ENCODE measurements at places on chromosomes 3 and 15.
A peak's percentile ranks its signal among the peaks of the same experiment; 100 is the strongest.

GRCh38 chr3:42746455-42747450 is 26.3 kb downstream of the CCDC13 start:
- DNase-seq: no peak

DNA sequence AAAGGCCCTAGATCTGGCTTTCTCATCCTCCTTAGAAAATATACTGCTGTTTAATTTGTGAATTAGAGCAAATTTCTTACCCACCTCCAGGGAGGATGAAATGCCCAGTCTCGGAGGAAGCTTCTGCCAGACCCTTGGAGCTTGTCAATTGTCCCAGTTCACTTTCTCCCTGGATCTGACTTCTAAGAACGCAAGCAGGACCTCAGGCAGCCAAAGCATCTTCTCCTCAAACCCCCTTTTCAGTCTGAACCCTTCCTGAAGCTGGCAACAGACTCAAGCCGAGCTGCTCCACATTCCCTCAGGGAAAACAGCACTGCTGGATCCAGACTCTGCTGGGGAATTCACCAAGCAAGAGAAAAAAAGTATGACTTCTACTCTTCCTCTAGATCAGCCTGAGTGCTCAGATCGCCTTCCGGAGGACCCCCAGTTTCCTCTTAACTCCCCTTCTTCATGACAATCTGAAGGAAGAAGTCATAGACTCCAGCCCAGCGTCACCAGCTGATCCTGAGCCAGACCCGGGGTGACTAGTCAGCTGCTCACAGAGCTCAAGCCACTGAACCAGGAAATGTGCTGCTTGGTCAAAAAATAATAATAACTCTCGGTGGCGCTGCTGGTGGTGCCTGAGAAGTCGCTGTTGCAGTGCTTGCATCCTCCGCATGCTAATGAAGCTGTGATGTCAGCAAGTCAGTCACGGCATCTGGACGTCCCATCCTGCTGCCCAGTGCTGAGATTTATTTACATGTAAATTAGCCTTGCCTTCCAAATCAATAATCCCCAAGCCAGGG is at the start of gene PRICKLE2:
TSS of gene PRICKLE2 (minus strand) at position 641 of the 785 bp plus-strand sequence. CDS start 26,539 bp downstream, outside the sequence.
- DNase-seq: peak; percentile 83

- DNase-seq: no peak
Observed at GRCh38 chr3:37942646-37943045, 47.9 kb upstream of the VILL start.

- no peak for DNase-seq
Observed at GRCh38 chr3:17623464-17623863, 119.0 kb downstream of the TBC1D5 start.

DNA sequence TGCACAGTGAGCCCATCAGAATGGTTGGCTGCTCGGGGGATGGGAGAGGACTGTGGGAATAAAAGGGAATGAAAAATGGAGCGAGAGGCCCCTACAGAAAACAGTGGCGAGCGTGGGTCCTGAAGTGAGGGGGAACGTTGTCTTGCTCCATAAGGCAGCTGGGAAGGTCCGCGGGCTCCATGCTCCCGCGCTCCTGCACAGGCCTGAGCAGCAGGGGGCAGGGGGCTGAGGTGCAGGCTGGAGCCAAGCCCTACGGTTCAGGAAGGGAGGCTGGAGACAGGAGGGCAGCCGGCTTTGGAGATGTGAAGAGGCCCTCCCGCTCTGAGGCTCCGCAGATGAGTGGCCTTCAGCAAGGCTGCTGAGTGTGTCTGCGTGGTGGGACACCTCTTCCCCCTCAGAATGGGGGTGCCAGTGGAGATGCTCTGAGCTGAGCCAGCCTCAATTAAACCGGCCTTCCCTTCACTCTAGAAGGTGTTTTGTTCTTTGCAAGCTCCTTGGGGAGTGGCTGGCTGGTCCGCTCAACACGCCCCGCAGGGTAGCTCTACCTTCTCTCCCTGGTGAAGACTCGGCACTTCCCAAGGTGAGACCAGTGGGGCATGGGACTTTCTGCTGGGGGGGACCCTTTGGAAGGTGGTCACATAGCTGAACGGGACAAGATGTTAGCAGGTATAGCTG is 208.0 kb downstream of the XXYLT1 start:
- DNase-seq: no peak

- DNase-seq: peak; percentile 41
Observed at GRCh38 chr15:77599899-77600298, 32.8 kb downstream of the LINGO1 start.

DNA sequence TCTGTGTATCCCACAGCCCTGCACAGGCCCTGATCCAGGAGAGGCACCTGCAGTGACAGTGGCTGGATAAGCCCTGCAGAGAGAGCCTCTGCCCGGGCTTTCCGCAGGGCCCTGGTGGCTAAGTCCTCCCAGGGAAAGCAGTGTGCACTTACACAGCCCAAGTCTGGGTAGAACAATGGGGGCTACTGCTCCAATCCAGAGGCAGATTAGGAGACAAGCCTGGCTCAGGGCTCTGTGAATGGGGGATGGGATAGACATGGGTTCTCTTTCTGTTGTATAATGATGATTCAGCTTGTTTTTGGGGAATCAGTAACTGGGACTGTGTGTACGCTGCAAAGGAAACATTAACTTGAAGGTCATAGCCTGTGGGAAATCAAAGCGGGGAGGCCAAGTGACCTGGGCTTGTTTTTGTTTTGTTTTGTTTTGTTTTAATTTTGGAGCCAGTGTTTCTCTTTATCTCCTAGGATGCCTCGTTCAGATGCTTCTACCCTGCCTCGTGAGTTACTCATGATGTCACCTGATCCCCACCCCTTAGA is 4.1 kb upstream of the ALDH1L1 start:
- DNase-seq: no peak

DNA sequence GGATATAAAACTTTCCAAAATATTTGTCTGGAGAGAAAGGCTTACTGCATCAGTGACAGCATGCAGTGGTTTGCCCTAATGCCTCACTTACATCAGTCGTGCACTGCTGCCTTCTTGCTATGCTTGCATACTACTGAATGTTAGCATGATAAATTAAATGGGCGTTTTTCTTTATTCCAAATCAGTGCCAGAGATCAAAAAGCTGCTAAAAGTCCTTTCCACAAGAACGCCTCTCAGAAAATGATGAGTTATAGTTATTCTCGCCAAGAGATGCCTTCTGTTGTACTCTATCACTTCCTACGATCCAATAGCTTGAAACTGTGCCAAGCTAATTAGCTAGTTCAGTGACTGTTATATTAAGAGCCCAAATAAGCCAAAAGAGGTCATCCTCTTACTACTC is 345.8 kb upstream of the ROBO2 start:
- no peak for DNase-seq

GRCh38 chr3:11078826-11079515 is 75.3 kb upstream of the HRH1 start:
- no peak for DNase-seq

GRCh38 chr3:39205131-39205530 is 12.7 kb upstream of the XIRP1 start:
- no peak for DNase-seq

DNA sequence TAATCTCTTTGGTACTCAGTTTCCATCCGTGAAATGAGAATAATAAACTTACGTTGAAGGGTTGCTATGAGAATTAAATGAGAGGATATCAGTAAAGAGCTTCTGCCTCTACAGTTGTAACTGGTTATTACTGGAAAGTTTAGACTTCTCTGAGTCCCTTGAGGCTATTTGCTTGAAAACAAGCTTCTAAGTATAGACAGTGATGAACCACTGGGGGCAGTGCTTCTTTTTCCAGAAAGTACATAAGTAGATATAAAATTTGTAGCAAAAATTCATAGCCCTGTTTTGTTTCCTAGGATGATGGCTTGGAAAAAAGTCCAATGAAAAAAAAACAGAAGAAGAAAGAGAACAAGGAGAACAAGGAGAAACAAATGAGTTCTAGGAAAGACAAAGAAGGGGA is 87.1 kb downstream of the RGMA start:
- DNase-seq: no peak

DNA sequence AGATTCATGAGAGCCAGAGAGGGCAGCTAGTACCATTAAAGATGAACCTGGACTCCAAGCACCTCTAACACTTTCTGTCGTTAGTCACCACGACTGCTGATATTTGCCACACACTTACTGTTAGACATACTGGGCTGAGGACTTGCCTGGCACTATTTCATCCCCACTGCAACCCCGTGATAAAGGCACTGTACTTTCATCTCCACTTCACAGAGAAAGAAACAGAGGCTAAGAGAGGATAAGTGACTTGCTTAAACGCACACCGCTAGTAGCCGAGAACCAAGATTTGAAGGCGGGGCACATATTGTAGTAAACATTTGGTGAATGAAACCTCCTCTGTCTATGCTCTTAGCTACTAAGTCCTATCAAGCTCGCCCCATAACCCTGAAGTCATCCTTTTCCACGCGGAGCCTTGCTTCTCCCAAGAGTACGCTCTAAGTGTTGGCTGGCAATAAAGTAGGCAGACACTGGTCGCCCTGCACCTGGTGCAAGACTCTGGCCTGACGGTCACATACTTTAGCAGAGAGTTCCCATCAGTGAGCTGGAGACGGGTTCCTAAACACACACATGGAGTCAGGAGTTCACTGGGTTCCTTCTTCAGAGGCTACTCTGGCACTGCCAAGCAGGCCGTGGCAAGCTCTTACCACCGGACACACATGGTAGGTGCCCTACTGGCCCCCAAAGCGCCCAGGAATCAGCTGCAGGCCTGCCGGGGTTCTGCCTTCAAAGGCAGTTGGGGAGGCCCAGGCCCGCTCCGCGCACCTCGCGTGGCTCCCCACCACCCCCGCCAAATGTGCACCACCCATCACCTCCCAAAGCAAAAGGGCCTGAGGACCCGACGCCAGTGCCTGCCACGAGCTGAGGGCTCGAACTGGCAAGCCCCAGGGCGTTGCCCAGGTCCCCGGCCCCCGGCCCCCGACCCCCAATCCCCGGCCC is 951 bp downstream of the POMGNT2 start:
- no peak for DNase-seq

- peak; percentile 2 for DNase-seq
Observed at GRCh38 chr15:59558851-59559250, 52.7 kb upstream of the GCNT3 start.

DNA sequence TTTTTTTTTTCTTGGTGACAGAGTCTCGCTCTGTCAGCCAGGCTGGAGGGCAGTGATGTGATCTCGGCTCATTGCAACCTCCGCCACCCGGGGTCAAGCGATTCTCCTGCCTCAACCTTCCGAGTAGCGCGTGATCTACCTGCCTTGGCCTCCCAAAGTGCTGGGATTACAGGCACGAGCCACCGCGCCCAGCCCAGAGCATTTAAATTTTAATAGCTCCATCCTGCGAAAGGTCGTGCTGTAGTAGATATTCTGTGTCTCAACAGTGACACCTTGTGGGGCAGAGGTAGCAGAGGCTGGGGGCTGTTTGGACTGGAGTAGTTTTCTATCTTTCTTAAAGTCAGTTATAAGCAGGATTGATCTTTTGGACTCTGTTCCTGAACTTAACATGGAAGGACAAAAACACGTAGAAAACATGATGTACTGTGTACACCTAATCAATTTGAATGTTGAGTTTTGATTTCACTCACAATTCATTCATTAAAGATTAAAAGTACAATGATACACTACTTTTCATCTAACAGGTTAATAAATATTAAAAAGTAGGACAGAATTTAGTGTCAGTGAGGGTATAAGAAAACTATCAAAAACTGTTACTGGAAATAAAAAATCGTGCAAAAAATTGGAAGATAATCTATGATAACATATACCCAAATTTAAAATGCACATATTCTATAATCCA is 11.0 kb upstream of the PDCD6IP start:
- peak; percentile 71 for DNase-seq

GRCh38 chr3:151777880-151778279 is 36.0 kb upstream of the AADAC start:
- DNase-seq: no peak

DNA sequence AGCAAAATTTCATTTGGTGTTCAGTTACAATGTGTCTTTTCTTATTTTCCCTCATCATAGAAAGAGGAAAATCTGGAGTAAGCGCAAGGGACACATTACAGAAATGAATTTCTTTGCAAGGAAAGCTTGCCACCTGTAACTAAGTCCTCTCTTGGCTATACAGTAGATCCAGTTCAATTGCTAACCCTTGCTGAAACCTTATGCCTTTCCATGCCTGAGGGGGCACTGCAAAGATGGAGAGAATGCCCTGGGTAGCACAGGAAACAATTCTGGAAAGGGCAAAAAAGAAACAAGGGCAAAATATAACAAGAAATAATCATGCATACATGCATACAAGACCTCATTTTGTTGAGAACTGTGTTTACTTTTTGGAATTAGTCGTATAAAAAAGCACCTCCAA is 4.3 kb downstream of the CADM2 start:
- DNase-seq: no peak

GRCh38 chr3:133573054-133573628 is 345 bp upstream of the CDV3 start:
- DNase-seq: peak; percentile 100

- peak; percentile 51 for DNase-seq
Observed at GRCh38 chr15:63046917-63047760, 4.6 kb downstream of the TPM1 start.

- DNase-seq: no peak
Observed at GRCh38 chr15:82910721-82911120, 41.8 kb downstream of the HOMER2 start.

DNA sequence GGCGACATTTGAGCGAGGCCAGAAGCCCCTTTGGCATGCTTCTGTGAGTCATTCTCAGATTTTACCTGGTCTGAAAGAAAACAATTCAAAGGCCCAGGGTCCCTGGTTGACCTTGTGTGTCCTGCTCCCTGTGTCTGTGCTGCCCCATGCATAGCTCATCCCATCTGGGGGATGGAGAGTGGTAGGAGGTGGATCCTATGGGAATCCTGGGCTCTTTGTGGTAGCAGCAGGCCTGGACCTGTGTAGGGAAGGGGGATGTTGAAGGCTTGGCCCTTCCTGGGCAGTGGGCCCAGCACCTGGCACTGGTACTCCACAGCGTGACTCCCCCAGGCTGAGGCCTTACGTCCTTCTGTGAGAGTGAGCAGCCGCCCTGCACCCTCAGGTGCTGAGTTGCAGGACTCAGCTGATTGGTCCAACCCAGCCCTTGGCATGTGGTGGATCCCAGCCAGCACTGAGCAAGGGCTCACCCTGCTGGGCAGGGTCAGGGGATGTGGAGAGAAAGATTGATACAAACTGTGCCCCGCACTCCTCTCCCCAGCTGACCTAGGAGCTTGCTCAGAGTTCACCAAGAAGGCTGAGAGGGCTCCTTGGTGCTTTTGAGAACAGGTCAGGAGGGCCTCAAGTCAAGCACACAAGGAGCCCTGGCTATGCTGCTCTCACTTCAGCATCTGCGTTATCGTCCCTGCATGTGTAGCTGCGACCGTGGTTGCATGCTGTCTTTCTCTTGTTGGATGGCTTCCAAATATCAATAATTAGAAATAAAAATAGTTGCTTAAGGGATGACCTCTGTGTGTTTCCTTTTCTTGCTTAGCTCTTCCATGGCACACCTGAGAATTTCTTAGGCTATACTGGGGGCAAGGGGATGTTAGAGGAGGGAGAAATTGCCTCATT is 21.4 kb upstream of the JMJD7 start:
- DNase-seq: no peak

DNA sequence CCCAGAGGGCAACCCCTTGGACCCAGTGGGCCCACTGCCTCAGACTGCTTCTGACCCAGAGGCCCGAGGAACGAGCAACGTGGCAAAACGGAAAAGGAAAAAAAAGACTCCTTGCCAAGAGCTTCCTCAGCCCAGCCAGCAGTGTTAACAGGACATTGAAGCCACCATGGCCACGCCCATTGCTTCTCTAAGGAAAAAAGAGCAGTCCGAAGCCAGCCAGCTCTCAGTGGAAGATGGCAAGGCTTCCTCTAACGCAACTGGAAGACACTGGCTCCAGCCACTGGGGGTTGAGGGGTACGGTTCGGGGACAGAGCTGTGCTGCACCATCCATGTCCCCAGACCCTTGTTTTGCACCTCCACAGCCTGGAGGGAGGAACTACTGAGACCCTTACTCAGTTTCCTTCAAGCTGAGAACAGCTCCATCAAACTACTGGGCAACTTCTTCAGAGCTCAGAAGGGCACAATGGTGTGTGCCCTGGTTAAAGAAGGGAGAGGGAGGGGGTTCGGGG is 10.7 kb downstream of the BMF start:
- DNase-seq: no peak
